ENCODE measurements at places on chromosomes 5 and 9.

- no peak for DNase-seq
These were observed 35.6 kb downstream of the GPBP1 start for GRCh38 chr5:57209316-57210040.

DNA sequence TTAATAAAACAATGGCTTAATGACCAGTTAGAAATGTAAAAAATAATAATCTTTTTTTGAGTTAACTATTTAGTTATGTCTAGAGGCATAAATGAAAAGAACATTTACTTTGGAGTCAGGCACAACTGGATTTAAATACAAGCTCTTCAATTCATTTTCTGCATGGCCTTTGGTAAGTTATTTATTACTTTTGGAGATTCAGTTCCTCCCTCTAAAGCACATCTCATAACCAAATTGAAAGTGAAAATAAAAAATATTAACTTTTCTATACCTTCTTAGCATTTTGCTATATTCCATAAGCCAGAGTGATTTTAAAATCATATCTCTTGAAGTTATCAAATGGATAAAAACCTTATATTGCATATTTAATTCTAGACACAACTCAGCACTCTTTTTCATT, 434.9 kb upstream of the SMARCA2 start:
- no peak for DNase-seq

GRCh38 chr5:74630453-74631066, 10.0 kb downstream of the ENC1 start:
- no peak for DNase-seq

- no peak for DNase-seq
These were observed 34.0 kb upstream of the ZNF484 start for GRCh38 chr9:92911511-92912475.

GRCh38 chr5:2172471-2172870, 289.7 kb upstream of the IRX4 start:
- DNase-seq: no peak

DNA sequence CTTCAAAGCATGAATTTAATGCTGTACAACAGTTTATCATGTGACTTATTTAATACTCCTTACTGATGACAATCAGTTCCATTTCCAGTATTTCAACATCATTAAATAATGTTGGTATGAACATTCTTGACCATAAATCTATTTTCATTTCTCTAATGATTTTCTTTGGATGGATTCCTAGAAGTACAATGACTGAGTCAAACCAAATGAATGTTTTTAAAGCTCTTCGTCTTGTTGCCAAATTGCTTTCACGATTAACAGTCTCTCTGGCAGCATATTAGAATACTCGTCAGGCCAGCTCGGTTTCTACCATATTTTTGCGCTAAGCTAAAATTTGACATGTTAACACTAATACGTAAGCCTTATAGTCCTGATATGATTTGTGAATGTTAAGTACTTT, 197.0 kb downstream of the TRPM3 start:
- no peak for DNase-seq

- no peak for DNase-seq
These were observed 1.6 kb downstream of the CARD19 start for GRCh38 chr9:93097511-93098201.

DNA sequence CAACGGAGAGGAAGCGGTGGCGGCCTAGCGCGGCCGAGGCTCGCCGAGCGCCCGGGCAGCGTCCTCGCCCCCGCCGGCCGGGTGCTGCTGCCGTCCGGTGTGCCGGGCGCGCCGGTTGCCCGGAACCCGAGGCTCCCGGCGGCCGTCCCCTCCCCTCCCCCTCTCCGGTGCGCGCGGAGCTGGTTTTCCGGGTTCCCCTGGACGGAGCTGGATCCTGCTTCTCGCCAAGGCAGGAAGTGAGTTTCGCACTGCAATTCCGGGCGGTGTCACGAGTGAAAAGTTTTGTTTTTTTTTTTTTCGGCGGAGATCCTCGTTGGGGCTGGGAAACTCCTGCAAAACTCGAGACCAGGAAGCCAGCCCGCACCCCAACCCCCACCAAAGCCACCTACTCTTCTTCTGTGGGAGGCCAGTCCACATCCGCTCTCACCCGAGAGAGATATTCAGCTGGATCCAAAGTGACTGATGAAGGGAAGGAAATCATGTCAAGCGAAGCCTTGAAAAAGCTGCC, at the start of gene ERBIN:
ERBIN (plus strand) TSS at position 300 of the 508 bp plus-strand sequence. CDS start 66,144 bp downstream, outside the sequence.
- DNase-seq: peak; percentile 60

DNA sequence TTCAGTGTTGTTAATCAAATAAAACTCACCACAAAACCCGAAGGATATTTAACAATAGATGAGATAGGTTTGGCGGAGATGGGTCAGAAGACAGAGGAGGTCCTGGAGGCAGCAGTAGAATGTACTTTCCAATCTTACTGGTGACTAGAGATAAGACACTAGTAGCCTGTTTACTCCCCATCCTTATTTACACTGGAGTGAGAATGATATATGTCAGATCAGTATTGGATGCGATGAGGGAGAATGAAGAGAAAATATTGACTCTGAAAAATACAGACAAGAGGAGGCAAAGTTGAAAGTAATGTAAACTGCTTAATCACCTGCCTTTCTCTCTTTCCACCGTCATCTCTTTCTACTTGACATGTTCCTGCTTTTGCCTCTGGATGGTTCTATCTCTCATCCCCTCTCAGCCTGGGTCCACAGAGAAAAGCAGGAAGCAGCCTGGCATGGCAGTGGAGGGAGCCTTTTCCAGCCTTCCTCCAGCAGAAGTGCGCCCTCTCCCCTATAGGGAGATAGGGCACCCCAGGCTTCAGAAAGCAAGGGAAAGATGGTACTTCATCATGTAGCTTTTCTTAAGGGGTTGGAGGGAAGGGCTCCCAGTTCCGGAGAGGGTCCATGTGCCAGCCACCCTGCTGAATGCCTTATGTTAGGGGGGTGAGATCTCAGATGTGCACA, 11.1 kb downstream of the PALM2AKAP2 start:
- no peak for DNase-seq
